ENCODE measurements at places on chromosomes 2 and 18. TPM values are rescaled to one million over a fixed set of nuclear protein-coding genes. Genes with fewer than 3 reads are reported as not detected.

GNLY gene
- 108 TPM for total RNA-seq

IL36B gene
- total RNA-seq = not detected

FBXO15 gene
- 4.9 TPM for total RNA-seq

GRCh38 chr2:236284208-236284607 lies 20.0 kb upstream of the ASB18 start:
- no peaks in the 10 kb centered on the region for H3K4me1 ChIP-seq
- no peaks in the 10 kb centered on the region for H3K36me3 ChIP-seq
- H3K4me3 ChIP-seq = no peak overlapping the region
- DNase-seq = no peak
- H3K27me3 ChIP-seq = no peaks in the 10 kb centered on the region

DNA sequence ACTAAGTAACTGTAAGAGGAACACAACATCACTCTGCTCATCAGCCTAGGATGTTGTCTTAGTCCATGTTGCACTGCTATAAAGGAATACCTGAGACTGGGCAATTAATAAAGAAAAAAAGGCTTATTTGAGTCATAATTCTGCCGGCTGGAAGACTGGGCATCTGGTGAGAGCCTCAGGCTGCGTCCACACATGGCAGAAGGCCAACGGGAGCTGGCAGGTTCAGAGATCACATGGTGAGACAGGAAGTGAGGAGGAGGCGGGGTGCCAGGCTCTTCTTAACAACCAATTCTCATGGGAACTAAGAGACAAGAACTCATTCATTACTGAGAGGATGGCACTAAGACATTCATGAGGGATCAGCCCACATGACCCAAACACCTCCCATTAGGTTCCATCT lies 46.8 kb downstream of the EPG5 start:
- no peak for DNase-seq
- H3K4me3 ChIP-seq = no peak overlapping the region
- peaks cover 6% of the 10 kb centered on the region for H3K4me1 ChIP-seq
- no peak overlapping the region for H3K27ac ChIP-seq
- H3K36me3 ChIP-seq = peaks cover 71% of the 10 kb centered on the region
- H3K27me3 ChIP-seq = no peaks in the 10 kb centered on the region

DNA sequence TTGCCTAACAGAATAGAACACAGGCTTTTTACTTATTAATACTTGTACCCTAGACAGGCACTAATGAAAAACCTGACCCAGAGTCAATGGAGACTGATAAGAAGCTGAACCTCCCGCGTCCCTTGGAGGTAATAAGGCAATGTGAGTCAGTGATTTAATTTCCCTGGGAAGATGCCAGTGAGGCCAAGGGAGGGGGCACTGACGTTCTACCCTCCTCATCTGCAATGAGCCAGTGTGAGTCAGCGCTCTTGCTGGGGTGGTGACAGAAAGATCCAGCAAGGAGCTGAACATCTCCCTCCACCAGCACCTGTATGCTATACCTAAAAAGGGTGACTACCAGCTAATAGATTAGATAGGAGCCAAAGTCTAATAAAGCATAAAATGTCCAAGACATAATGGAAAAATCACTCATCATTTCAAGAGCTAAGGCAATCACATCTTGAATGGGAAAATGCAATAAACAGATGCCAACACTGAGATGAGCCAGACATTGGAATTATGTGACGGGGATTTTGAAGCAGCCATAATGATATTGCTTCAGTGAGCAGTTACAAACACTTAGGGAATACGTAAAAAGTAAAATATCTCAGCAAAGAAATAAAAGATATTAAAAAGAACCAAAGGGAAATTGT lies 116.9 kb downstream of the TPGS2 start:
- no peak for DNase-seq
- no peak overlapping the region for H3K4me3 ChIP-seq
- H3K36me3 ChIP-seq = no peaks in the 10 kb centered on the region
- H3K27ac ChIP-seq = no peak overlapping the region
- H3K4me1 ChIP-seq = no peaks in the 10 kb centered on the region

GRCh38 chr2:134244587-134244986 lies 9.3 kb upstream of the MGAT5 start:
- peaks cover 43% of the 10 kb centered on the region for H3K4me1 ChIP-seq
- H3K4me3 ChIP-seq = no peak overlapping the region
- DNase-seq = no peak
- H3K27me3 ChIP-seq = no peaks in the 10 kb centered on the region
- no peaks in the 10 kb centered on the region for H3K36me3 ChIP-seq

GRCh38 chr2:46134531-46135227 lies 162.5 kb upstream of the EPAS1 start:
- H3K4me3 ChIP-seq = no peak overlapping the region
- no peak overlapping the region for H3K27ac ChIP-seq
- no peak for DNase-seq
- no peaks in the 10 kb centered on the region for H3K36me3 ChIP-seq
- H3K4me1 ChIP-seq = no peaks in the 10 kb centered on the region

DNA sequence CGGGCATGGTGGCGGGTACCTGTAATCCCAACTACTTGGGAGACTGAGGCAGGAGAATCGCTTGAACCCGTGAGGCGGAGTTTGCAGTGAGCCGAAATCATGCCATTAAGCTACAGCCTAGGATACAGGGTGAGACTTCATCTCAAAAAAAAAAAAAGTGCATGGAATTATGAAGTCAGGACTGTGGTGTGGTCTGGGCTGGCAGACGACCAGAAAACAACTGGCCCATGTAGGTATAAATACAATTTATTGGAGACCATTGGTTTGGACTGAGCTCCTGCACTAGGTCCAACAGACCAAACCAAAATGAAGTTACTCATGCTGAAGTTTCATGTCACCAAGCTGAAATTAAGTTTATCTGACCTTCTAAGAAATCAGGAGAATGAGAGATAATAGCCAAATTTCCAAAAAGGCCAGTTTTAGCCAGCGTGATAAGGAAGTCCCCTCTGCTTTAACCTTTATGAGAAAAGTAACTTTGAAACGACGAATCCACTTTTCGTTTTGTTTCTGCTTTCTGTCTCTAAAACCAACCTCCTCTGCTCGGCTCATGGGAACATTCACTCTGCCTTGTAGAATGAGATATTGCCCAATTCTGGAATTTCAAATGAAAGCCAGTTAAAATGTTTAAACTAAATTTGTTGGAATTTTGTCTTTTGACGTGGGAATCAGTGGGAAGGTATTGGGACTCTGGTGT lies 17.7 kb upstream of the RAB10 start:
- H3K27me3 ChIP-seq = no peaks in the 10 kb centered on the region
- no peak for DNase-seq
- no peak overlapping the region for H3K27ac ChIP-seq

All from naive thymus-derived CD4-positive, alpha-beta T cell (primary cell).